Caudate nucleus (tissue), 63 donors: ENCODE measurements at places on chromosomes 4 and X.

DNA sequence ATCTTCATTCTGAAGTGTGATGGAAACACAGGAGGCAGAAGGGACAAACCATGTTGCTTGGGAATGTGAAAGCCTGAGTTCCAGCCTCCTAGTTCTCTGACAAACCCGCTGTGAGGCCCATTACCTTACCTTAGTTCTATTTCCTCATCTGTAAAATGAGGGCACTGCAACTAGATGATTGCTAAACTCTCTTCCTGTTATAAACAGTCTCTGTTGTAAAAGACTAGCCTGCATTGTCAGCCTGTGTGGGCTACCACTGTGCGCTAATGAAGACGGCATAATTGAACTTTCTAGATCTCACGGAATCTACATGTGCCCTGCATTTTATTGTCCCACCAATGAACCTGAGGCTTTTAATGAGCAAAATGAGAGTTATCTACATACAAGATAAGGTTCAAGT, 147.2 kb downstream of the AFF2 start:
- DNase-seq, result no peak

- DNase-seq, result no peak
Measured at GRCh38 chr4:165991325-165992180, 118.5 kb downstream of the TLL1 start.

DNA sequence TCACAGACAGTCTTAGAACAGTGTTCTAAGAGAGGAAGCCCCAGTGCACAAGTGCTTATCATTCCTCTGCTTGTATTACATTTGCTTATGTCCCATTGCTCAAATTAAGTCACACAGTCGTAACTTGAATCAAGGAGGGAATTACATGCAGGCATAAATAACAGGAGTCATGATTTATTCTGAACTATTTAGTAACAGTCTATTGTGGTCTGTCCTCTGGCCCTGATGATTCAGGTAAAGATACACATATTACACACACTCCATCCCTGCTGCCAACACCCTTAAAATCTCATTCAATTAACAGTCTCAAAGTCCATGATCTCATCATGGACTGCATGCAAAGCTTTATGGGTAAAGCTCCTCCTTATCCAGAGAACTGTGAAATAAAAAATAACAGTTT, 60.1 kb downstream of the GRIA2 start:
- no peak for DNase-seq

DNA sequence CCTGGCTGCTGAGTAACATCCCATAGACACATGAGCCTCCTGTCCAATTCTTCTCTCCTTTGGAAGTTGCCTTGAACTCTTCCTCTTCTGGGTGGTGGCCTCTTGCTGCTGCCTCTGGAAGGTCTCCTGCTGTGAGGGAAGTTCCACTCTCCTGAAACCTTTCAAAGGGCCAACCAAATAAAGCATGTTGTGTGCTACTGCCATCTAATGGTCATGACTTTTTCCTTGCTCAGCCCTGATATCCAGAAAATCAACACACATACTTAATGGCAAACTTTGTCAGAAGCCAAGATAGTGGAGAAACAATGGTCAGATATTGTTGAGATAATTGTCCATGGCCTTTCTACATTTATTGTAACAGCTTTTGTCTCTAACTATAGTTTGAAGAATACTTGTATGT, 19.1 kb upstream of the ZXDA start:
- DNase-seq, result no peak

- DNase-seq, result no peak
Measured at GRCh38 chr4:186778134-186778533, 54.5 kb upstream of the FAT1 start.
